ENCODE measurements at places on chromosomes 1 and 21. TPM values are rescaled to one million over a fixed set of nuclear protein-coding genes. Genes with fewer than 3 reads are reported as not detected.

The GBP7 gene
- polyA plus RNA-seq = not detected

The UBQLN4 gene
- polyA plus RNA-seq = 92.9 TPM

The DIO1 gene
- not detected for polyA plus RNA-seq

The EFNA3 gene
- polyA plus RNA-seq = 34.9 TPM

The WNT4 gene
- 5.0 TPM for polyA plus RNA-seq

The GALNT2 gene
- polyA plus RNA-seq = 25.3 TPM

The RHBG gene
- polyA plus RNA-seq = not detected

The CD1D gene
- 0.19 TPM for polyA plus RNA-seq

The C1QC gene
- polyA plus RNA-seq = 82.6 TPM

The TRPM2 gene
- 8.1 TPM for polyA plus RNA-seq

The KIF17 gene
- polyA plus RNA-seq = 12.0 TPM

The CATSPERE gene
- 0.25 TPM for polyA plus RNA-seq

The SNX7 gene
- 2.2 TPM for polyA plus RNA-seq

The FLG gene
- not detected for polyA plus RNA-seq

The FABP3 gene
- 42.1 TPM for polyA plus RNA-seq

The PRKAA2 gene
- polyA plus RNA-seq = 0.48 TPM

The SLC44A5 gene
- polyA plus RNA-seq = 0.22 TPM

The TRMT1L gene
- 9.3 TPM for polyA plus RNA-seq

The ANGPTL3 gene
- not detected for polyA plus RNA-seq

The PDZK1 gene
- polyA plus RNA-seq = not detected

The IL22RA1 gene
- not detected for polyA plus RNA-seq

The PLXNA2 gene
- 5.7 TPM for polyA plus RNA-seq

The SMIM1 gene
- polyA plus RNA-seq = 5.6 TPM

The PALMD gene
- polyA plus RNA-seq = 3.4 TPM

The ATP1A2 gene
- 216 TPM for polyA plus RNA-seq

The AKIRIN1 gene
- 33.0 TPM for polyA plus RNA-seq

The PLA2G5 gene
- polyA plus RNA-seq = 3.2 TPM

The PIK3C2B gene
- polyA plus RNA-seq = 15.6 TPM

The ADAM30 gene
- not detected for polyA plus RNA-seq

The KIF21B gene
- polyA plus RNA-seq = 34.3 TPM

The CFAP74 gene
- 0.93 TPM for polyA plus RNA-seq

The PCP4L1 gene
- polyA plus RNA-seq = 5.2 TPM

The BCAR3 gene
- 14.4 TPM for polyA plus RNA-seq

The CRYAA gene
- polyA plus RNA-seq = not detected

The HCRTR1 gene
- not detected for polyA plus RNA-seq

The ABL2 gene
- 6.2 TPM for polyA plus RNA-seq

The PGLYRP3 gene
- polyA plus RNA-seq = not detected

The S100A14 gene
- 0.39 TPM for polyA plus RNA-seq

The CA14 gene
- 18.1 TPM for polyA plus RNA-seq

The GJA8 gene
- not detected for polyA plus RNA-seq

The DCST1 gene
- polyA plus RNA-seq = not detected
